Activated effector memory CD4-positive, alpha-beta T cell treated with anti-CD3 and anti-CD28 coated beads, Interleukin-2, amount 50 U/mL, for 16 hours (primary cell): ENCODE measurements at places on chromosomes 16 and 17.

DNA sequence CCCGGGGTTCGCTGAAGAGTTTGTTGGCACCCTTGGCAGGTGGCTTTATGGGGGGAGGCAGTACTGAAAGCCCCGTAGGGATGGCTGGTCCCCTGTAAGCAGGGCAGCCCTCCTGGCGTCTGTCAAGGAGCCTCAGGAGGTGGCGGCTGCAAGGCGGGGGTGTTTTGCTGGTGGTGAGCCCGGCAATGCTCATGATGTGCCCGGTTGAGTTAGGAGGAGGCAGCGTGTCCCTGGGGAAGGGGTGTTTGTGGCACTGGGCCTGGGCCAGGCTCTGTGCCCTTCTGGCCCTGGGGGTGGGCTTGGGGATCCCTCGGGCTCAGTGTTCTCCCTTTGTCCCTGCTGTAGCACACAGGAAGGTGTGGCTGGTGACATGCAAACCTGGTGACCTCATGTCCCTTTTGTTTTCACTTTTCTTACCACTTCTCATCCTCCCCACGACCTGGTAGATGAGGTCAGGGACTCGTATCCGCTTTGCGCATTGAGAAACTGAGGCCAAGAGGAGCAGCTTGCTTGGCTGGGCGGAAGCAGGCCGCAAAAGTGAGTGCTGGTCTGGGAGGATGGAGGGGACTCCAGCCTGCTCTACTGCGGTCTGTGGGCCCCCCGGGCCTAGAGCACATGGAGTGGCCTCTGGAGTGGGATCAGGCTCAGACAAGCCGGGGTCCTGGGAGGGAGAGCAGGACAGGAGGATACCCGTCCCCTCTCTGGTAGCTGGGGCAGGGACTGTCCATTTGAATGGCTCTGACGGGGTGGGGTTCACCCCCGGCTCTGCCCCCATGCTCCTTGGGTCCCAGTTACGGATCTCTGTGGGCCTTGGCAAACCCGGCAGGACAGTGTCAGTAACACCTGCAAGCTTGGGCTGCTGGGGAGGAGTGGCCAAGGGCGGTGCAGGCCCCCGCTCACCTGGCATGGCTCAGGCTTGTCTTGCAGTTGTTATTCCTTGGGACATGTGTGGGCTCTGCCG lies 2.2 kb downstream of the SNN start:
- DNase-seq, result no peak

GRCh38 chr17:78903101-78903779 lies at the start of gene CEP295NL:
TSS of gene CEP295NL (minus strand) at chr17:78903201. CDS start at chr17:78901828, 1,373 bp downstream.
- DNase-seq, result no peak

DNA sequence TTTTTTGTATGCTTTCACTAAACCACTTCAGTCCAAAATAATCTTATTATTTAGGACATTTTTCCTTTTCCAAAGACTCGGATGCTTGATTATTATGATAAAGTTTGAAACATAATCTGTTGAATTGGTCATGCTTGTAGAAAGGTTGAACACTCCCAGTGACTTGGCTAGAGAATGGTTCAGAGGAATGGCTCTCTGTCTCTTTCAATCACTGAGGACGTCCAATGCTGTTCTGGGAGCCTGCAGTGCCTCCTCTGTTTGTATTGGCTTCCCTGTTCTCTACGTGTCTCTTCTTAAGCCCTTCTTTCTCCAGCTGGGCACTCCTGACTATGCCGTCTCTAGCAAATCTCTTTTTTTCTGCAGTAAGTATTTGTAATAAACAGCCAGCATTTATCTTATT lies 369.0 kb upstream of the DYNLRB2 start:
- DNase-seq, result no peak

GRCh38 chr17:77999413-78000173 lies 41.1 kb downstream of the TNRC6C start:
- DNase-seq, result no peak

- no peak for DNase-seq
These were observed 19.0 kb downstream of the GRB2 start for GRCh38 chr17:75386430-75386829.

DNA sequence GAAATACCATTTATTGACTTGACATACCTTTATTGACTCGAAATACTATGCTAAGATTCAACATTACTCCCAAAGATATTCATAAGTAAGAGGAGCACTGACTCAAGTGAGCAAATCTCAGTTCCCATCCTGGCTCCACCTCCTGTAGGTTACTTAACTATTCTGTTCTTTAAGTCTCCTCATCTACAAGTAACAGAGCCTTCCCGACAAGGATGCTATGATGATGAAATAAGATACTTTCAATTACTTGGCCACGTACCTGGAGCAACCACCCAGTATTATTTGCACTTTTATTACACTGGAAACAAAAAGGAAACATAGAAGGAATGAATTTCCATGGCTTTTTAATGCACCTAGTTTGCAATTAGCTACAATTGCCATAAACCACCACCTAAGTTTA lies 16.3 kb downstream of the KANSL1 start:
- no peak for DNase-seq

DNA sequence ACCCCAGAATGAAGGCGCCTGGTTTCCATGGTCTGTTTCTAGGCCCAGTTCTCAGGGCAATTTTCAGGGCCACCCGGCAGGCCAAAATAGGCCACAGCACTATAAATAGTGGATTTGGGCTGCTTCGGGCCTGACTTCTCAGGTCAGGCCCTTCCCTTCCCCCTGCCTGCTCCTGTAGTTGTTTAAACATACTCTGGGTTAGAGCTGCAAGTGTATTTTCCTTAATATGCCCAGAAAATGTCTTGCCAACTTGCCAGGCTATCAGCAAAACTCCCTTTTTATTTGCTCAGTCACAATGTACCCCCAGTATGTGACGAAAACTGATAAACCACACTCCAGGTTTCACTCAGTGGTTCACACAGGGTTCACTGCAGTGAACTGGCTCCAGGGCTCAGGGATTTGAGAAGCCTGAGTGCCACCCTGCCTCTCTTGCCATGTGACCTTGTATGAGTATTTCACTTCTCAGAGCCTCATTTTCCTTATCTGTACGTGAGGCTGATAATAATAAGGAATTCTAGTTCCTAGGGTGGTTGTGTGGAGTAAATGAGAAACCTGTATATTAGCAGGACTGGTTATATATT lies 76.5 kb downstream of the GPRC5B start:
- DNase-seq, result no peak

DNA sequence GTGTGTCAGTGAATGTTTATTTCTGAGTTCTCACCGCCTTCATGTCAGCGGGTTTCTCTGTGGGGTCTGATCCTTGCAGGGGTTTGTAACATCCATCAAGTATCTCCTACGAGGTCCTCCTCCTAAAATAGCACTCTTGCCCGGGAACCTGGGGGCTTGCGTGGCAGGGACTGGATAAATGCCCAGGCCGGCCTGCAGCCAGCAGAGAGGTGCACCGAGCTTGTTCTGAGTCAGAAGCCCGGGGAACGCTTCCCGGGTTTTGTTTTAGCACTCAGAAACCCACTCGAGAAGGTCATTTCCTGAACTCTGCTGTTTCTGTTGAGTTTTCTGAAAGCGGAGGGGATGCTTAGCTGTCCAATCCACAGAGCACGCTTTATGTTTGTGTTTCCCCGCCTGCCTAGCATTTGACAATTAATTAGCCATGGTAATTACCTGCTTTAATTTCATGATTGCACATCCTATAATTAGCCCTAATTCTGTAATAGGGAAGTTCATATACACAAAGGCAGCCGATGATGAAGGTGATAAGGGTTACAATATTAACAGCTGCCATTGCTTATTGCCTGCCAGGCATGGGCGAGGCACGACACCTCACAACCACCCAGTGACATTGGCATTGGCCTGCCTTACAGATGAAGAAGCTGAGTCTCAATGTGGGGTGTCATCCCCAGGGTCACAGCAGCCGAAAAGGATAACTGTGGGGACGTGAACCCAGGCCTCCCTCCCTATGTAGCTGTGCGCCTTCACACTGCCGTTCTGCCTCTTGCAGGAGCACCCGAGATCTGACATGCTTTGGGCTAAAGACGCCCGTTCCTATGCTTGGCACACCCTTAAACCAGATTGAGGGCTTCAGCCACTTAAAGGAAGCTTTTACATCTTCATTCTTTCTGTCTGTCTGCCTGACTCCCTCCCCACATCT lies 333.1 kb downstream of the CPPED1 start:
- DNase-seq, result no peak

GRCh38 chr17:45580924-45581323 lies 90.4 kb upstream of the PLEKHM1 start:
- no peak for DNase-seq

GRCh38 chr17:81347437-81347836 lies 47.8 kb upstream of the BAHCC1 start:
- DNase-seq, result no peak
